Stimulated activated CD4-positive, alpha-beta T cell treated with anti-CD3 and anti-CD28 coated beads, Interleukin-1b, Interleukin-23, amount 100 ng/mL, for 48 hours (primary cell): ENCODE measurements at places on chromosomes 2 and 18.
A peak's percentile ranks its signal among the peaks of the same experiment; 100 is the strongest.

DNA sequence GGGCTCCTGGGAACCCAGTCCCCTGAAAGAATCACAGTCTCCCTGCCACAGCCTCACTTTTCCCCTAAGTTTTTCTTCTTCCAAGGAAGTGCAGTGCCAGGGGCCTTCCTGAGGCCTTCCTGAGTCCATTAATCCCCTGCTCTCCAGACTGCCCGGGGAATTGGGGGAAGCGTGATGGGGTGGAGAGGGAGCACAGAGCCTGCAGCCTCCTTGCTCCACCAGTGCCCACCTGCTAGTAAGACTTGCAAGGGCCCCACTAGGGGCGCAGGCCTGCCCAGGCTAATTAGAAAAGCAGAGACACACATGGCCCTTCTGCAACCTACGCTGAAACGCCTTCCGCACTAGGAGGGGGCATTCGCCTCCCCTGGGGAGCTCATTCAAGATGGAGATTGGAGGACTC lies 110.6 kb downstream of the MRO start:
- no peak for DNase-seq

DNA sequence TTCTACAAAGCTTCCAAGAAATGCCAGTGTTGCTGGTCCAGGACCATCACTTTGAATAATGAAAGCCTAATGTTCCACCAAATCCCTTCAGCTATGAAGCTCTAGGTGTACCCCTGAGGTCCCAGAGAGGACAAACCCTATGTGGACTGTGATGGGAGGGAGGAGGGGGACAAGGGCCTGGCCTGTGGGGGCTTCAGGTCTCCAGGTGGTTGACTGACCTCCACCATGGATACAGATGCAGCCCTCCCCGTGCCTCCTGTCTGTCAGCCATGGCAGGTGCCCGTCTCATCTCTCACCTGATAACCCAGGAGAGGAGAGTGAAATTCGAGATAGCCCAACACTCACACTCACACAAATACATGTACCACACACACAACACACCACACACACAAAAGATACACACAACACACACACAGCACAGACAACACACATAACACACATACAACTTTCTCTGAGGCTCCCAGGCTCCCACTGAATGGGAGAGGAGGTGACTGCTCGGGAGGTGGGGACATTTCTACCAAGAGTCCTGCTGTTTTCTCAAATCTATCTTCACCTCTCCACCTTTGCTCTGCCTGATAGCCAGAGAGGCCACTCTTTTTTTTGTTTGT lies 12.8 kb upstream of the RHOB start:
- no peak for DNase-seq

GRCh38 chr2:36425608-36426355 lies 70.2 kb downstream of the CRIM1 start:
- DNase-seq, result no peak

DNA sequence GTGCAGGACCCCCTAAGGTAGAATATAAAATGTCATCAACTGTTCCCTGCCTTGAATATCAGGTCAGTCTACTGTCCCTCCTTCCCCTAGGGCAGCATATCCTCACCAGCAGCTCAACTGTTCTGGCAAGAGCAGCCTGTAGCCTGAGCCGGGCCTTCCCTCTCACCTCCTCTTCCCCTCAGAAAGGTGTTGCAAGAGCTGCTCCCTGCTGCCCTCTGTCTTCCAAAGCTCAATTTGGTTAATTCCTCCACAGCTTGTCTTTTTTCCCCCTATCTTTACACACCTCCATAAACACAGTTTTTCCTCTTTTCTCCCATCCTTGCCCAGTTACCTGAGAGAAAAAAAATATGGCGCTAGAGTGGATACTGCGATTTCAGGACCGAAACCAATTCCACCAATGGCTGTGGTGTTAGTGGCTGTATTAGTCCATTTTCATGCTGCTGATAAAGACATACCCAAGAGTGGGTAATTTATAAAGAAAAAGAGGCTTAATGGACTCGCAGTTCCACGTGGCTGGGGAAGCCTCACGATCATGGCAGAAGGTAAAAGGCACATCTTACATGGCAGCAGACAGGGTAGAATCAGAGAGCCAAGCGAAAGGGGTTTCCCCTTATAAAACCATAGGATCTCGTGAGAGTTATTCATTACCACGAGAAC lies 184.7 kb downstream of the MREG start:
- DNase-seq, result peak; percentile 40

- no peak for DNase-seq
Measured at GRCh38 chr2:138640921-138641676, 139.1 kb downstream of the NXPH2 start.

- DNase-seq, result no peak
Measured at GRCh38 chr2:66034467-66034866, 400.5 kb upstream of the MEIS1 start.

- no peak for DNase-seq
Measured at GRCh38 chr2:73269686-73270465, 14.4 kb downstream of the FBXO41 start.

- no peak for DNase-seq
Measured at GRCh38 chr18:11729556-11729955, 40.5 kb downstream of the GNAL start.

DNA sequence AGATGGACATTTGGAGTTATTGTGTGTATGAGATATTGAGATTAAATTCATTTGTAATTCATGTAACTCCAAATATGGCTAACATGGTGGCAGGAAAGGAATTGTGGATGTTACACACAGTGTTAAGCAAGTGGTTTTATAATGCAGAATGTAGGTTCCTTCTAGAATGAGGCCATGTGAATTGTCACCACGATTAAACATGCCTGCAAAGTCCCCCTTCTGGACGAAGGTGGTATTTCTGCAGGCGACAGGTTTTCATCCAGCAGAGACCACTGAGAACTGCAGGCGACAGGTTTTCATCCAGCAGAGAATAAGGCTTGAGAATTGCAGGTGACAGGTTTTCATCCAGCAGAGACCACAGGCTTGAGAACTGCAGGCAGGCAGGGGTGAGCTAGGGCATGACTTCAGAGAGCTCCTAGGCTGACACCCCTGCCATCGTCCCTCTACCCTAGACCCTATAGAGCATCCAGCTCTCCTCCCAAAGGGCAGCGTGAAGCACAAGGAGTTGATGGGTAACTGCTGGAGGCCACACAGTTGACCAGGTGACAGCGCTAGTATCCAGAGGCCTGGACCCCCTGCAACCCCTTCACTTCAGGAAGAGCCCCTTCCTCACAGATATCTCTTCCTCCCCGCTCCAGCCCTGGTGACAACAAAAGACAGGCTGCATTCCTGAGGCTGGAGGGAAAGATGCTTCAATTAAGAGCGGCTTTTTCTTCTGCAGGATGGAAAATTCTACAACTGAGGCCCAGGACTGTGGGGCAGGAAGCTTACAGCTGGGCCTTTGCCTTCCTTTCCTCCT lies 175.8 kb downstream of the LOXHD1 start:
- DNase-seq, result peak; percentile 40

DNA sequence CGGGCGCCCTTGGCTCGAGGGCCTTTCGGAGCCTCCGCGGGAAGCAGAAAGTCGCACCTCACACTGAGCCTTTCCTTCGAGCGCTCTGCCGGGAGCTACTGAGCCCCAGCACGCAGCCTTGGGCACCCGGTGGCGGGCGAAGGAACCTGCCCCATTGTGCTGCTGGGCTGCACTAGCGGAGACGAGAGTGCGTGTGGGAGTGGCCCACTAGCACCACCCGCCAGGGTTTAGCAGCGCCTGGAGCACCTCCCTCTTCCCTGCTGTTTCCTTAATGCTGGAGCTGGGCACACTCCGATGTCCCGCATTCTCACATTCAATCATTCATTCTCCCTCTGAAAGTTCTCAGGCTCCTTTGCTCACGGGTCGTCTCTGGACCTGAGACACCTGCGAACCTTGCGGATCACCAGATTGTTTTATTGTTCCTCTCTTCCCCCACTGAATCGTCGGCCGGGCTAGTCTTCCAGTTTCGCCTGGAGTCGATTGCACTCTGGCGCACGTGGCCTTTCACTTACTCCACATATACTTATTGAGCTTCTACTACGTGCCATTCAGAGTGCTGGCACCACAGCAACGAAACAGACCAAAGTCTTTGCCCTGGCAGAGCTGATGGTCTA lies 8.5 kb upstream of the PAX3 start:
- DNase-seq, result no peak

DNA sequence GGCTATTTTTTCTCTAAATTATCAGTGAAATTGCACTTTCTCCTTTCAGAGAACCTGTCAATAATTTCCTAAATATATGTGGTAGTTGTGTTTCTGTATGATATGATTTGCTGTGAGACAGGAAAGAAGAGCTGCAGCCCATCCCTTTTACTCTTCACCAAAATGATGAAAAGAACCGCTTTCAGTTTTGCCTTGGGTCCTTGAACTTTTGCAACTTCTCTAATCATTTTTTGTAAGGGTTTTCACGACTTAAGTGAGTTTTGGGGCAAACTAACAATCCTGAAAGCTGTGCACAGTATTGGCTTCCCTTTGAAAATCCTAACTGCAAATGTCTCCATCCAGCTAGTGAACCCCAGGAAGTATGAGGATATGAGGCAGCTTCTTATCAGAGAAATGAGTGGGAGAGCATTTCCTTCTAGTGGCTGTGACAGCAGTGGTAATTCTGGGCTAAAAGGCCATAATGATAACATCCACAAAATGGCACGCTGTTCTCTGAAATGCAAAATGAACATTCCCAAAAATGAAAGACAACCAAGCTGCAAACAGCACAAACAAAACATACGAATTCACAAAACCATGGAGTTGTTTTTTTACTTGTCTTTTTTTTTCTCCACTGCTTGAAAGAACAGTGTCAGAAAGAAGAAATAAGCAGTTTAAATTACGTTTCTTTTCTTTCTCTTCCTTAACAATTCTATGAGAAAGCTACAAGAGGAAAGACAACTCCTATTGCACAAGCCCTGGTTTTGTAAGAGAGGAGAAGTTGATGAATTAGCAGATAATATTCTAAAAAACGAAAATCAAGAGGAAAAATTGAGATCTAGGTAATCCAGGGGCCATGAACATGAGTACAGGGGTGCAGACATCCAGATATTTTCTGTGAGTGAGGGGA lies 1291.6 kb upstream of the ZEB2 start:
- DNase-seq, result no peak

DNA sequence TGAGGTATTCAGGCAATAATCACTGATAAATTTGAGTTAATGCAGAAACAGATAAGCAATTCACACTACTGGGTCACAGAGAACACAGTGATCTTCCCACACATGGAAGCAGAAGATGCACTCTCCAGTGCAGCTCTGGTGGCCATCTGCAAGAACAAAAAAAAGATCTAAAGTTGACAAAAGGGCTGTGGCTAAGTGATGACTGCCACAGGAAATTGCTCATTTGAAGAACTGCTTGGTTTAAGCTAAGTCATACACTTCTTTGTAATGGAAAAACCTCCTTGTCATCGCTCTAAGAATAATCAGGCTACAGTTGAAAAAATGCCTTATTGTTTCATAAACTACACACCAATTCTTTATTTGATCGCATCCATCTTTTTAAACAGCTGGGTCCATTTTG lies 115.1 kb downstream of the DTNB start:
- DNase-seq, result peak; percentile 52

- DNase-seq, result no peak
Measured at GRCh38 chr2:213220967-213221603, 63.2 kb upstream of the SPAG16 start.

DNA sequence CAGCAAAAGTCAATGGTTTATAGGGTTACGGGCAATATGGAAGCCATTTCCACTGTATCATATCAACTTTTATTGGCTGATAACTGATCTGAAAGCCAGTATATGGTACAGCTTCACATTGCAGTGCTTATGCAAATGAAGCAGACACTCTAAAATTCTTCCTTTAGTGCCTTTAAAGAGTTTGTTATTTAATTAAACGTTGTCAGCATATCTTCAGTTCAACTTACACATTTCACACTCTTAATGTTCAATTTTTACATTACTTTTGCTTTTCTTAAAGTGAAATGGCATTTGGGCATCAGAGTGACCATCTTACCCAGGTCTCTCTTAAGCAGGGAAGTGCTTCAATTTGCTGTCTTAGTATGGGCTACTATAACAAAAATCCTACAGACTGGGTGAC lies 420.1 kb downstream of the NCKAP5 start:
- DNase-seq, result no peak

- no peak for DNase-seq
Measured at GRCh38 chr2:178865999-178866398, 58.8 kb upstream of the TTN start.

DNA sequence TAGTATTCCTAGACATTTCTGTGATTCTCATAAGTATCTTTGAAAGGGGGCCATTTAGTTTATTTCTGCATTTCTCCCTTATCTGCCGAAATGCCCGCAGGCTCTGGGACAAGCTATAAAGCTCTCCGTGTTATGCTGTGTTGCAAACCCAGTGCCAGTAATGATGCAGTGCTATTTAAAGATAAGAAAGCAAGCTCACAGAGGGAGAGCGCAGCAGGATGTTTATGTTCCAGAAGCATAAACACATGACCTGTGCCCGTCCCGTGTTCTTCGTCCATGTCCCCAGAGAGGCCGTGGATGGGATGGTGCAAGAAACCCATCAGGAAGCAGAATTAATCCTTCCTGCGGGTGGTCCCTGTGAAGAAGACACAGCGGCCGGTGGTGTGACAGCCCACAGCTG lies 99.4 kb downstream of the NEDD4L start:
- no peak for DNase-seq

- no peak for DNase-seq
Measured at GRCh38 chr2:9384521-9384920, 38.8 kb downstream of the ITGB1BP1 start.

DNA sequence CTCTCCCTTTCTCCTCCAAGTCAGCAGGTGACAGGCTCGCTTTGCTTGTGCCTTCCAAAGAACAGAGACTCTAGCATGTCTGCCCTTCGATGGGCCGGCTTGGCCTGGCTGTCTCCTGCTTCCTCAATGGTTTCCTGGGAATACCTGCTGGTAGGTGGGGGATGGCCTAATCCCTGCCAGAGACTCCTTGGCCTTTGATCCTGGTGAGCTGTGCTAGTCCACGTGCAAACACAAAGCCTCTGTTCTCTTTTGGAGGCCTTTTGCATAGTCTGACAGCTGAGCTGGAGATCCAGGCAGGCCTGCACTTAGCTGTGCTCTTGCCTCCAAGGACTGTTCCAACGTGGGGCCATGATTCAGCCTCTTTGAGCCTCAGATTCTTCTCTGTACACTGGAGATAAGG lies 67.6 kb downstream of the ARL4C start:
- no peak for DNase-seq

- DNase-seq, result no peak
Measured at GRCh38 chr2:199463708-199464605, 6.2 kb upstream of the SATB2 start.

GRCh38 chr2:36433311-36434217 lies 78.0 kb downstream of the CRIM1 start:
- no peak for DNase-seq

GRCh38 chr2:19689646-19690168 lies 212.1 kb downstream of the TTC32 start:
- DNase-seq, result no peak

DNA sequence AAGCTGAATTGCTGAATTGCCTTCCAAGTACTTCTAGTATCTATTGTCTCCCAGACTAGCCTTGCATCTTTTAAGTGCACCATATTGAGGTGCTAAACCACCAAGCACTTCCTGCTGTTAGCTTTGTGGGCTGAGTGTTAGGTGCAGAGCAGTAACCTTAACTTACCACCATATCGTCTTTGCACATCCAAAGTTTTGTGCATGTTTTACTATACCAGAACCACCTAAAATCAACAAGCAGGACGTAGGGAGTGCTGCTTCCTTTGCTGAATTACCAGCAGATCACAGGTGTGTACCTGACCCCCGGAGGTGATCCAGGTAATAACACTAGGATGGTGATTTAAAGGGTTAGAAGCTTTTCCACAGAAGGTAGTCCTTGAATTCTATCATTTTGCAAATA lies 359.9 kb upstream of the HNRNPA3 start:
- DNase-seq, result no peak
